Breast epithelium (tissue), 4 donors: ENCODE measurements at places on chromosomes 6 and 20. TPM values are rescaled to one million over a fixed set of nuclear protein-coding genes. Genes with fewer than 3 reads are reported as not detected.

The BPIFB1 gene
- 1.0 TPM for total RNA-seq

The BMP7 gene
- 1.6 TPM for total RNA-seq

GRCh38 chr6:39343396-39343870, 20.9 kb upstream of the KCNK16 start:
- no peak overlapping the region for H3K27ac ChIP-seq
- no peaks in the 10 kb centered on the region for H3K27me3 ChIP-seq
- no peak for DNase-seq
- no peaks in the 10 kb centered on the region for H3K4me1 ChIP-seq
- H3K4me3 ChIP-seq: no peak overlapping the region
- no peaks in the 10 kb centered on the region for H3K36me3 ChIP-seq

The E2F1 gene
- 0.88 TPM for total RNA-seq

DNA sequence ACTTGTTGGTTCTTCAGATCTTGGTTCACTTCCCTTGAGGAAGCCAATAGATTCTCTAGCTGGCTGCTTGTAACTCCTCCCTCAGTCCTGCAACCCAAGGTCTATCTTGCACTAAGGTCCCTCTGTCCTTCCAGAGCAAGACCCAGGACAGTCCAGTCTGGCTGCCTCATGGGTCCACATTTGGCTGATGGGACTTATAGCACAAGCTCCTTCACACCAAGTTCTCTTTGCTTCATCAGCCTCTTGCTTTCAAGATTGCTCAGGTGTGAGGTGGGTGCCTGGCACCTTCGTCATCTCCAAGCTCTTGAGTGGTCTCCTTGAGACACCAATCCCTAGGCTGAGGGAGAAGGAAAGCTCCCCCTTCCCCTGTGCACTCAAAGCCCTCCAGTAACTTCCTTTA, 28.3 kb downstream of the NSFL1C start:
- H3K27ac ChIP-seq: no peak overlapping the region
- no peak overlapping the region for H3K4me3 ChIP-seq
- H3K4me1 ChIP-seq: no peaks in the 10 kb centered on the region
- DNase-seq: no peak

The SEMG1 gene
- not detected for total RNA-seq

DNA sequence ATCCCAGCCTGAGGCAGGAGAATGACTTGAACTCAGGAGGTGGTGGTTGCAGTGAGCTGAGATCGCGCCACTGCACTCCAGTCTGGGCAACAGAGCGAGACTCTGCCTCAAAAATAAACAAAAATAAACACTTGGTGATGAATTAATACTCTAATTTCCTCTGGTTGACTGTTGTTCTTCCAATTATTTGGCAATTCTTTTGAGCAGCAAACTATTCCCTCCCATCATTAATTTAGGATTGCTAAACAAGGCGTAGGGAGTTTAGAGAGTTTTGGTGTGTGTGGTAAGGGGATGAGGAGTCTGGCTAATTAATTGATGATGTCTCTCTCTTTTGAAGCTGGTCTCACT, 2.7 kb upstream of the ID1 start:
- H3K27me3 ChIP-seq: no peaks in the 10 kb centered on the region
- no peaks in the 10 kb centered on the region for H3K36me3 ChIP-seq
- H3K4me3 ChIP-seq: no peak overlapping the region
- H3K27ac ChIP-seq: no peak overlapping the region
- peaks cover 5% of the 10 kb centered on the region for H3K4me1 ChIP-seq
- no peak for DNase-seq

The SS18L1 gene
- total RNA-seq: 12.5 TPM

The EYA4 gene
- 0.33 TPM for total RNA-seq

The PRR18 gene
- total RNA-seq: 0.29 TPM

DNA sequence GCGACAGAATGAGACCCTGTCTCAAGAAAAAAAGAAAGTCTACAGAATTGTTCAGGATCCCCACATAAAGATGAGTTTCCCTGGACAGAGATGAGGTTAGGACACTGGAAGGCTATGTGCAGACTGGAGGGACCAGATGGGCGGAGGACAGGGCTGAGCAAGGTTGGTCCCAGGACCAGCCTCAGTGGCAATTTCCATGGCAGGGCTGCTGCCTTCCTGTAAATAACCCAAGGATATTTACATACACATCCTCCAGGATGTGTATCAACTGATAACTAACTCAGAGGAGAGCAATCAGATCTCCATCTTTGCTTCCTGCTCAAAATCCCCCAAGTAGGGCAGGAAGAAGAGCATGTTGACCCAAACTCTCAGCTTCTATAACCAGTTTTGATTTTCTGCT, 58.8 kb downstream of the RSPH3 start:
- H3K27me3 ChIP-seq: no peaks in the 10 kb centered on the region
- H3K27ac ChIP-seq: no peak overlapping the region
- no peak overlapping the region for H3K4me3 ChIP-seq
- no peaks in the 10 kb centered on the region for H3K36me3 ChIP-seq

The RAD21L1 gene
- not detected for total RNA-seq

GRCh38 chr6:45513213-45513618, 135.5 kb upstream of the SUPT3H start:
- no peak overlapping the region for H3K4me3 ChIP-seq
- no peak overlapping the region for H3K27ac ChIP-seq
- no peaks in the 10 kb centered on the region for H3K36me3 ChIP-seq
- H3K4me1 ChIP-seq: no peaks in the 10 kb centered on the region

The MYBL2 gene
- 0.32 TPM for total RNA-seq

- no peaks in the 10 kb centered on the region for H3K27me3 ChIP-seq
- no peak overlapping the region for H3K27ac ChIP-seq
- no peaks in the 10 kb centered on the region for H3K36me3 ChIP-seq
- peaks cover 13% of the 10 kb centered on the region for H3K4me1 ChIP-seq
Measured at GRCh38 chr20:23632711-23633573, 4.8 kb downstream of the CST3 start.

The PRIM2 gene
- total RNA-seq: 9.3 TPM

DNA sequence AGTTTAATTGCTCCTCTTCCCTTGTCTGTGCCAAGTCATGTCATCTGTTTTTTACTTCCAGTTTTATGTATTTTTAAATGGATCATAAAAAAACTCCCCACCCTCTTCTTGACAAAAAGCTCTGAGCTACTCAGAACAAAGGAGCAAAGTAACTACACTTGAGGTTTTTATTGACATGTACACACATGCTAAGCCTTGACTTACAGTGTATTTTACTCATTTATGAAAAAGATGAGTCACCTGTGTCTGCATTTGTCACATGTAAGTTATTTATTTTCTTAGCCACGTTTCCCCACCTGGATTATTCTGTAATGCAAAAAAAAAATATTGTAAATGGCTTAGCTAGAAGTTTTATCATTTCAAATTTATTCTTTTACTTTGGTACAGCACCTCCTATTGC, 628.8 kb upstream of the SLC35B3 start:
- H3K4me3 ChIP-seq: no peak overlapping the region
- no peaks in the 10 kb centered on the region for H3K4me1 ChIP-seq
- H3K27ac ChIP-seq: no peak overlapping the region
- H3K36me3 ChIP-seq: no peaks in the 10 kb centered on the region

- no peak overlapping the region for H3K27ac ChIP-seq
- DNase-seq: no peak
- no peak overlapping the region for H3K4me3 ChIP-seq
- H3K4me1 ChIP-seq: no peaks in the 10 kb centered on the region
Measured at GRCh38 chr6:4295058-4295782, 159.8 kb upstream of the ECI2 start.

DNA sequence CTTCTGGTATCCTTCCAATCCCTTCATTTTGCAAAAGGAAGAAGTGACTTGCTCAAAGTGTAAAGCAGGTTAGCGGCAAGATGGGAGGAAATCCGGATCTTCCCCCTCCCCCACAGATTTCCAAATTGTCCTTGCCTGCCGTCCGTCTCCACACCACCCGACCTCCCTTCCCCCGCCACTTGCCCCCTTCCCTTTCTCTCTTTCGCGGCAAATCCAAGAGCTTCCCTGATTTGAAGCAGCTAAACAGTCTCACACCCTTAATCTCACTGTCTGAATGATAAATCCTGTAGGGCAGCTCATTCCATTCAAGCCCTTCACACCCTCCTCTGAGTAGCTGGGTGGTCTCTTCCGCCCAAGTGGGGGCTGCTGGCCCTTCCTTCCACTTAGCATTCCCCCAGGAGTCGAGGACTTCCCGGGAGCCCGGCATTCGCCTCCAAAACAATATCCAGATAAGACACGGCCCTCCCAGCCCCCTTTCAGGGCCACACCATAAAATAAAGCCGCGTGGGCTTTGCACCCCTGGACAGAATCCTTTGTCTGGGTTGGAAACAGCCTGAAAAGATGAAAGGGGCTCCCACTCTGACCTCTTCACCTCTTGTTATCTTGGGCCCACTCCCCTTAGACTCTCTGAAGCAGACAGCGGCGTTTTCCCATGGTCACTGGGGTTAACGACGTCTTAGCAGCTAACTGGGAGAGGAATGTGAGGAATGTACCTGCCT, 44.0 kb upstream of the PIM1 start:
- no peaks in the 10 kb centered on the region for H3K36me3 ChIP-seq
- H3K27ac ChIP-seq: no peak overlapping the region
- H3K4me3 ChIP-seq: no peak overlapping the region
- H3K27me3 ChIP-seq: no peaks in the 10 kb centered on the region
- no peak for DNase-seq

- DNase-seq: no peak
- H3K27me3 ChIP-seq: no peaks in the 10 kb centered on the region
Measured at GRCh38 chr20:34712525-34713192, 8.5 kb downstream of the TP53INP2 start.

DNA sequence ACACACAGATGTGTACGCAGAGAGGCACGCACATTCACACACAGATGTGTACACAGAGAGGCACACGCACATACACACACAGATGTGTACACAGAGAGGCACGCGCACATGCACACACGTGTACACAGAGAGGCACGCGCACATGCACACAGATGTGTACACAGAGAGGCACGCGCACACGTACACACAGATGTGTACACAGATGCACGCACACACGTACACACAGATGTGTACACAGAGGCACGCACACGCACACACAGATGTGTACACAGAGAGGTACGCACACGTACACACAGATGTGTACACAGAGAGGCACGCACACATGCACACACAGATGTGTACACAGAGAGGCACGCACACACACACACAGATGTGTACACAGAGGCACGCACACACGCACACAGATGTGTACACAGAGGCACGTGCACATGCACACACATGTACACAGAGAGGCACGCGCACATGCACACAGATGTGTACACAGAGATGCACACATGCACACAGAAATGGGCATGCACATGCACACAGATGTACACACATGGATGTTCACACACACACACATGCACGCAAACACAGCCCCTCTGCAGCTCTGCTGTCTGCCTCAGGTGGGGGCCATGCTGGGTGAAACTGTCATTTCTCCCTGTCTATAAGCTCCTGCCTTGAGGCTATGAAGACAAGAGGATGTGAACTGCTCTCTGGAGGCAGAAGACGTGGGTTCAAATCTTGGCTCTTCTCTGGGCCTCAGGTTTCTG, 14.3 kb upstream of the MYT1 start:
- no peaks in the 10 kb centered on the region for H3K27me3 ChIP-seq
- DNase-seq: no peak
- H3K36me3 ChIP-seq: no peaks in the 10 kb centered on the region

GRCh38 chr20:23569570-23569969, 1.3 kb upstream of the CST9L start:
- no peaks in the 10 kb centered on the region for H3K27me3 ChIP-seq
- H3K27ac ChIP-seq: no peak overlapping the region
- no peaks in the 10 kb centered on the region for H3K36me3 ChIP-seq
- no peaks in the 10 kb centered on the region for H3K4me1 ChIP-seq
- H3K4me3 ChIP-seq: no peak overlapping the region
- no peak for DNase-seq

DNA sequence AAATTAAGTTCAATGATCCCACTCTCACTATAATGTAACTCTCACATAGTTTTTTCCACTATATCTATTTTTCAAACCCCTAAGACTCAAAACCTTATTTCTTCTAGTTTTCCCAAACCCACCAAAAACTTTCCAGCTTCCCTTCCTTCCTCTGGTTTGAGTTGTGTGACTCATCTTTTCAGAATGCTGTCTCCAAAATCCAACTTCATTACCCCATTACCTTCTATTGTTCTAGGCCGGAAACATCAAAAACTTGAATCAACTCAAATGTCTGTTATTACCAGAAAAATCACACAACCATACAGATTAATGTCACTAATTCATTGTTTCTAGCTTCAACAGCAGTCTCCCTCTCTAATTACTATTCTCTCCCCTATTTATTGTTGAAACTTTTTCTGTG, 1090.3 kb downstream of the HACE1 start:
- H3K4me3 ChIP-seq: no peak overlapping the region
- no peaks in the 10 kb centered on the region for H3K27me3 ChIP-seq
- DNase-seq: no peak
- H3K4me1 ChIP-seq: no peaks in the 10 kb centered on the region
- H3K36me3 ChIP-seq: no peaks in the 10 kb centered on the region
- H3K27ac ChIP-seq: no peak overlapping the region

GRCh38 chr6:125174626-125175025, 21.1 kb downstream of the TPD52L1 start:
- no peak overlapping the region for H3K4me3 ChIP-seq
- H3K4me1 ChIP-seq: no peaks in the 10 kb centered on the region
- H3K27ac ChIP-seq: no peak overlapping the region
- H3K36me3 ChIP-seq: no peaks in the 10 kb centered on the region
- H3K27me3 ChIP-seq: no peaks in the 10 kb centered on the region
- no peak for DNase-seq

- H3K27me3 ChIP-seq: no peaks in the 10 kb centered on the region
- DNase-seq: no peak
- H3K4me1 ChIP-seq: no peaks in the 10 kb centered on the region
- H3K4me3 ChIP-seq: no peak overlapping the region
Measured at GRCh38 chr6:166739976-166740318, 112.9 kb upstream of the RPS6KA2 start.

DNA sequence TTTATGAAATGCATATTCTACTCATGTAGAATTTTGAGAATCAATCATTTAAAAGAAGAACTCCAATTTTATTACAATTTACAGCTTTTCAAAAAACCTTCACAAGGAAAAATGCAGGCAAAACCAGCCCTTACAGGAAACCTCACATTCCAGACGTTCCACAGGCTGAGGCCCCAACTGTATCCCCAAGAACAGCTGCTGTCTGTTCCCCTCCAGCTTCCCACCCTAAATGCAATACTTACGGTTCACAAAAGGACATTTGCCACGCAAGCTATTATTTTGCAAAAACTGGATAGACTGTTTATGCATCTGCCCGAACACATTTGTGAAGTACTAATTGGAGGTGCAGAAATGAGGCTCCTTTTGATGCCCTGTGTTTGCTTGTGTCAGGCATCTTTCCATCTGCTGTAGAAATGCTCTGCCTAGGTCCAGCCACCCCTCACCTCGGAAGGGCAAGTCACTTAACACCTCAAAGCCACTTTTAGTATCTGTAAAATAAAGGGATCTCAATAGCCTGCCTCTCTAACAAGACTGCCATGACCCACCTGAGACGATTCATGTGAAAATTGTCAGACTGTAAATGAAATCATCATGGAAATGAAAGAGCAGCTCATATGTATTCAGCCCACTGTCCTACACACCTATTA, 26.5 kb downstream of the PDE10A start:
- H3K36me3 ChIP-seq: no peaks in the 10 kb centered on the region
- no peaks in the 10 kb centered on the region for H3K4me1 ChIP-seq
- H3K27me3 ChIP-seq: no peaks in the 10 kb centered on the region
- no peak overlapping the region for H3K27ac ChIP-seq
- no peak for DNase-seq
- no peak overlapping the region for H3K4me3 ChIP-seq
